ENCODE measurements at places on chromosomes 1 and 21.
A peak's percentile ranks its signal among the peaks of the same experiment; 100 is the strongest.

GRCh38 chr1:5256793-5257192 lies 602.4 kb downstream of the AJAP1 start:
- no peak for DNase-seq

DNA sequence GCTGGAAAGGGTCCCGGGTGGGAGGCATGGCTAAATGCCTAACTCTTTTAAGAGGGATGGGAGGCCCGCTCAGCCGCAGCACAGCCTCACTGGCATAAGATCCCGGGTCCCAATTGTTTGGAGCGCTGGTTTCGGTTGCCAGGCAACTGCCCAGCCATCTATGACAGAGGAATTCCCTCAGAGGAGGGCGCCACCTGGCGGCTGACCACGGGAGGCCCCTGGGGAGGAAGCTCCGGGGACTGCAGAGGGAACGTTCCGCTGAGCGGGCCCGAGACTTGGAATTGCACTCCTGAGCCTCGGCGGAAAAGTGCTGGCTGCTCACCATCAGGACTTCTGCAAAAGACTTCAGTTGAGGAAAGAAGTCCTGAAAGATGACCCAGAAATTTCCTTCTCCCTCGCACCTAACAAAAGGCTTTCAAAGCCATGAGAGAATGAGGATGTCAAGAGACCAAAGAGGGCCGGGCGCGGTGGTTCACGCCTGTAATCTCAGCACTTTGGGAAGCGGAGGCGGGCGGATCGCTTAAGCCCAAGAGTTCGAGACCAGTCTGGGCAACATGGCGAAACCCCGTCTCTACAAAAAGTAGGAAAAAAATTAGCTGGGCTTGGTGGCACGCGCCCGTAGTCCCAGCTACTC lies 1.1 kb upstream of the ELAPOR1 start:
- DNase-seq, result peak; percentile 71

DNA sequence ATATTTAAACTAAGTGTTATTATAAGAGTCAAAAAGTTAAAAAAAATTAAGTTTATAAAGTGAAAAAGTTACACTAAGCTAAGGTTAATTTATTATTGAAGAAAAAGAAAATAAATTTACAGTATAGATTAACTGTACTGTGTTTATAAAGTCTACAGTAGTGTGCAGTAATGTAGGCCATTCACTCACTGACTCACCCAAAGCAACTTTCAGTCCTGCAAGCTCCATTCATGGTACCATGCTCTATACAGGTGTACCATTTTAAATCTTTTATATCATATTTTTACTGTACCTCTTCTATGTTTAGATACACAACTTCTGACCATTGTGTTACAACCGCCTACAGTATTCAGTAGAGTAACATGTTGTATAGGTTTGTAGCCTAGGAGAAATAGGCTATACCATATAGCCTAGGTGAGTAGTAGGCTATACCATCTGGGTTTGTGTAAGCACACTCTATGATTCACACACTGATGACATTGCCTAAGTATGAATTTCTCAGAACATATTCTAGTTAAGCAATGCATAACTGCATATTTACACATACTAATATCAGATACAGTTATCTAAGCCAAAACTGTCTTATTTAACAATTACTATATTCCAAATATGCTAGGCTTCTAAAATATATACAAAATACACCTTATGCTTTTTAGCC lies 80.6 kb upstream of the GFI1 start:
- DNase-seq, result peak; percentile 88

GRCh38 chr1:65109487-65109886 lies 38.5 kb upstream of the AK4 start:
- DNase-seq, result no peak

GRCh38 chr1:31788825-31789256 lies 24.7 kb upstream of the ADGRB2 start:
- peak; percentile 58 for DNase-seq

DNA sequence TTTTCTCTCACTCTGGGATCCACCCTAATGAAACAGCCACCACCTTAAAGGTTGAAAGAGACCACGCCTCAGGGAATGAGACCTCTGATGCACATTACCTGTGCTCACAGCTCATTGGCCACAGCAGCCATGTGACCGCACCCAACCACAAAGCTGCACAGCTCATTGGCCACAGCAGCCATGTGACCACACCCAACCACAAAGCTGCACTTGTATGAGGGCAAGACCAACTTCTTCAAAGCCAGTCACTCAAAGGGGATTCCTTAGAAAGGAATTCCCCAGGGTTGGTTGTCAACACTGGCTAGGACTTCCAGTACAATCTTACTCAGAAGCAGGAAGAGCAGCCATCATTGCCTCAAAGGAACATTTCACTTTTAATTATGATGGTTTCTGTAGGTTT lies 43.6 kb upstream of the PDE9A start:
- no peak for DNase-seq

DNA sequence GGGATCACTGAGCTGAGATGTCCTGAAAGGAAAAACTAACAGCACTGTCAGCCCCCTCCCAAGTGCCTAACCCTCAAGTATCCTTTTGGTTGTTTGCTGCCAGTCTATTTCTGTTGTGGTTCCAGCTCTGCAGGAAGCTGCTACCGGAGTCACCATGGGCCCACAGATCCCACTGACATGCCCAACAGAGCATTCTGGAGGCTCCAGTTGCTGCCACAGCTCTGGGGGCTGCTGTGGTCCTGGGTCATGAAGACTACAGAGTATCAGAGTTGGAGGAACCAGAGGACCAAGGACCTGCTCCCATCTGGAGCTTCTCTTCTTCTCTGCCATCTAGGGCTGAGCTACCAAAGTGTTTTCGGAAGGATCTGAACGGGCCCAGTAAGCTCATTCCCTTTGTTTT lies 910 bp downstream of the LCE3A start:
- DNase-seq, result no peak

GRCh38 chr1:247421074-247421473 lies 5.1 kb downstream of the NLRP3 start:
- DNase-seq, result no peak

GRCh38 chr1:67825591-67825990 lies 7.7 kb downstream of the GNG12 start:
- DNase-seq, result no peak

DNA sequence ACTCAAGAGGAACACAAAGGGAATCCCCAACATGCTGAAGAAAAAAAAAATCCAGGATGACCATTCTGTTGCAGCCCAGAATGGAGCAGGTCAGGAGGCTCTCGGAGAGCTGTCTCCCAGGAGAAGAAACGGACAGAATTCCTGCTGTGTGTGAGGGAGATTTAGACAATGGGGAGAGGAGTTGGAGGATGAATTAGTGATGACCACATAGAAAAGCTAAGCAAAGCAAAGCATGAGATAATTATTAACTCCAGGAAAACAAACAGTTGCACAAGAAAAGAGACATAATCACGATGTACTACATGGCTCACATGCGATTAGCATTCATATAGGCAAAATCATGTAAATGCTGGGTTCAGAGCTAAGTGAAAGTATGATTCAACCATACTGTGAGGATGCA lies 61.1 kb upstream of the SMYD2 start:
- DNase-seq, result no peak

DNA sequence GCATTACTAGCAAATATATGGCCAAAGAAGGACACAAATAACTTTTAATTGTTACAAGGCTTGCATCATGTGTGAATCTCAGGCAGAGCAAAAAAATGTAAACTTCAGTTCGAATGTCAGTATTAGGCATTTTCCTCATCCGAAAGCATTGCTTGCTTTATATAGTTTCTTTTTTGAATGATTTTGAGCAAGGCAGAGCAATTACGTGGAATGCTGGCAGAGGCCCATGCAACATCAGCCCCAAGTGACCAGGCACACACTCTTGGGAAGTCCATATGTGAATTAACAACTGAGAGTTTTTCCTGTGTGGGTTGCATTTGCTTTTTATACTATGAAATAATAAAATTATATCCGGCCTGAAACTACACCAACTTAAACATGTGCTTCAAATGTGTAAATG lies 274.8 kb downstream of the PTPRC start:
- DNase-seq, result no peak

All from HCEC 1CT (cell line).